ENCODE measurements at places on chromosomes 1 and 21. TPM values are rescaled to one million over a fixed set of nuclear protein-coding genes. Genes with fewer than 3 reads are reported as not detected.

GRCh38 chr1:230421481-230421880 lies 4.7 kb downstream of the PGBD5 start:
- no peak for DNase-seq

The LINGO4 gene
- not detected for total RNA-seq

DNA sequence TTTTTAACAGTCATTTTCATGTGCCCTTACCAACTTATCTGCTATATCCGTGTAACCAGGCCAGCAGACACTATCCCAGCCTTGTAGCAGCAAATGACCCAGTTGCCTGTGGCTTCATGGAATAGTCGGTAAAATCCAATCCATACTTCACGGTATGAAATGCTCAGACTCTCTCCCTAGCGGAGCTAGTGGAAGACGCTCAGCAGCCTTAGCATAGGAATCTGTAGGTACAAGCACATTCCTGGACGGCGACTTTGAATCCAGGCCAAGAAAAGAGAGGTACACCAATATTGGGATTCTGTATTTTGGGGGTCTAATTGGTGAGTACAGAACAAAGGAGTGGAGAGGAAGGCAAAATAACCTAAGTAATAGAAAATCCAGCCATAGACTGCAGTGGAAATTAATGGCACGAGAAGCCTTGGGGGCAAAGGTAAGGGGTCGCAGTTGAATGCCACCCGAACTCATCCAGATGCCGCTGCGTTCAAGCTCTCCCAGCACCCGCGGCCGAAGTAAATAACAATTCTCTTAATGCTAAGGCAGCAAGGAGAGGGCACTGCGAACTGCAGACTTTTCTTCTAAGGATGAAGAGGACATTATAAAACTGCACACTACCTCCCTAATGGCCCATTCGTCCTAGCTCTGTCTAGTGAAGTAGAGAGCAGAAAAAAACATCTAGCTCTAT lies 17.7 kb upstream of the TBX15 start:
- no peak for DNase-seq

DNA sequence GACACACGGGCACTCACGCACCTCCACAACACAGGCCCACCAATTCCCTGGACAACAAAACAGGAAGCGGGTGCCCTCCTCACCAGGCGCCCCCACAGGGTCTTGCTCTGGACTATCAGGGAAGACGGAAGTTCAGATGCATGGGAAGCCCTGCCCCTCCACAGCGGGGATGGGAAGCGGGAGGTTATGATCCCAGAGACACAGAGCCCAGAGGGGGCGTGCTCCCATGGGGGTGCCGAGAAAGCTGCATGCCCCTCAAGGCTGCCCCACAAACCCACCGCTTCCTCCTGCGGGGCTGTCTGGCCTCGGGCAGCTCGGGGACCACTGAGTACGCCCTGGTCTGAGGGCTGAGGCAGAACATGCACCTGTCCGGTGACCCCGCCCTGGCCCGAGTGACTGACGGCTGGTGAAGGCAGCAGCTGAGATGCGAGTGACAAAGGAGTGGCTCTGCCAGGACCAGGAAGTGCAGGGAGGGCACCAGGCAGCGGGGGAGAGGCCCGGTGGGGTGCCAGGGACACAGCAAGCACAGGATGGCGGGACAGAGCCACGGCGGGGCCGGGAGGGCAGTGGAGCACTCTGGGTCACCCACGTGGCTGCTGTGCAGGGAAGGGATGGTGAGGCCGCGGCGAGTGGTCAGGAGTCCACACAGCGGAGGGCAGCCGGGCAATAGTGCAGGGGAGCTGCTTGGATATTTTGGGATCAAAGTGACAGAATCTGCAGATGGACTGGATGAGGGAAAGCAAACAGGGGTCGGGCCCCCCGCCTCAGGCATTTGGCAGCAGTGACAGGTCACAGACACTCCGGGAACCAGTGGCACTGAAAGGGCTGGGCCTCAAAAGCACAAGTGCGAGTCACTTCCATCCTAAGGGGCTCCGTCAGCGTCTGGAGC lies 18.6 kb downstream of the NADK start:
- no peak for DNase-seq

The SELP gene
- not detected for total RNA-seq

DNA sequence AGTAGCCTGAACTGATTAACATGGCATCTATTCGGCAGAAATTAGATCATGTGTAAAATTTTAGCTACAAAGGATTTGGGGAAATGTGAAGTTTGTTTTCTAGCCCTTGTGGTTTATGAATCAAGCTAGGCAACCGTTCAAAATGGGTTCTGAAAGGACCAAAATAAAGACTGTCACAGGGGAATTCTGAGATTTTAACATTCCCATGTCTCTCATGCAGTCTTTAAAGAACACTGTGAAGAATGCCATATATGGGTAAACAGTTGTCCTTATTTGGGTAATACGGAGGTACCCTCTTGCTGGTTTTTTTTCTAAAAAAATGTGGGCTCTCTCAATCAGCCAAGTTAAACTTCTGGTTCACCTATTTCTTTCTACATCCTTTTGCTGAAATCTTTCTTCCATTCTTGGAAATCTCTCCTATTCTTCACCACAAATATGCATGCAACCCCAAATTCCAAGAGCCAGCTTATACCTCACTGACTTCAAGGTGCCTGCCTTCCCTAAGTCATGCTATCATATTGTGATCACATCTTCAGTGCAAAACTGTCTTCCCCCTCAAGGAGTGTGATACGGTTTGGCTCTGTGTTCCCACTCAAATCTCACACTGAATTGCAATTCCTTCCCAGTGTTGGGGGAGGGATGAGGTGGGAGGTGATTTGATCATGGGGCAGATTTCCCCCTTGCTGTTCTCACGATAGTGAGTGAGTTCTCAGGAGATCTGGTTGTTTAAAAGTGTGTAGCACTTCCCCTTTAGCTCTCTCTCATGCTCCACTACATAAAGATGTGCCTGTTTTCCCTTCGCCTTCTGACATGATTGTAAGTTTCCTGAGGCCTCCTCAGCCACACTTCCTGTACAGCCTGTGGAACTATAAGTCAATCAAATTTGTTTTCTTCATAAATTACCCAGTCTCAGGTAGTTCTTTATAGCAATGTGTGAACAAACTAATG lies 308.7 kb downstream of the TTLL7 start:
- DNase-seq, result no peak

DNA sequence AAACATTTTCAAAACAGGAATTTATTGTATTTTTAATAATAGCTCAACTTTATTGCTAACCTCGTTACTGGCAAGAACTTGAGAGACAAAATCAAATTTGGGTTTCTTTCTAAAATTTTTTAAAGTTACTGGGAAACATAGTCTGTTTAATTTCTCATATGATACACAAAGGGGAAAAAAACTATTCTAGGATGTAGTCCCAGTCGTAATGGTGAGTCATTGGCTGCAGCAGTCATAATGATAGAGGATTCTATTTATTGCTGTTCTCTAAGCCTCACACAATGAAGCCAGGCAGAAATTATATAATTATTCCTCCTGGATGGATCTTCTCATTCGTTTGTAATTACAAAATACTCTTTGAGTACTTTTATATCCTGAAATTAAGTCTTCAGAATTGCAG lies 326.5 kb upstream of the SGIP1 start:
- peak; percentile 89 for DNase-seq

- no peak for DNase-seq
These were observed 918 bp upstream of the RASAL2 start for GRCh38 chr1:178092878-178093493.

The CAMK1G gene
- total RNA-seq, result 0.11 TPM

DNA sequence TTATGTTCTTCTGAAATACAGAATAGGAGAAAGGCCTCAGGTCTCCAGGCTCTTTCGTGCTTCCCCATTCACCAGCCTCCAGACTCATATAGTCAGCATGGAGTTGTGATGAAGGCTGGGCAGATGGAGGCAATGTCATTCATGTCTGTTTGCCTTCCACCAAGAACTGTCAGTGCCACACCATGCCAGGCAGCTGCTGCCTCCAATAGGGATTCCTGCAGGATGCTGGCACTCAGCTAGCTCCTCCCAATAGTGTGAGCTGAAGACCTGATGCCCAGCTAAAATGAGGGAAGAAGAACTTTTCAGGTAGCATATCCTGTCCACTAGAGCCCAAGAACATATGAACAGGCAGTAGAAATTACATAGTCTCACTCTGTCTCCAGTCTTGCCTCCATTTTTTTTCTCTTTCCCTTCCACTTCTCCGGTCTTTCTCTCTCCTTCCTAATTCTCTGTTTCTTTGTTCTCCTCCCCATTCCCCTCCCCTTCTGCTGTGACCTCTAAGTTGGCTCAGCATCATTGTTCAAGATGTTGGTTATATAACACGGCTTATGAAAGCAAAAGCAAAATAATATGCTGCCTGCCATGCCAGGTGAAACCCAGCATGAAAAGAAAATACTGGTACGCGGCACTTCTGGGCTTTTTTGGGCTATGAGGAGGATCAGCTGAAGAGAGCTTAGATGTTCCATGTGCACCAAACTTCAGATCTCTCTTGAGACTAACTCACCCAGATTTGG lies 17.3 kb downstream of the GLUL start:
- no peak for DNase-seq

DNA sequence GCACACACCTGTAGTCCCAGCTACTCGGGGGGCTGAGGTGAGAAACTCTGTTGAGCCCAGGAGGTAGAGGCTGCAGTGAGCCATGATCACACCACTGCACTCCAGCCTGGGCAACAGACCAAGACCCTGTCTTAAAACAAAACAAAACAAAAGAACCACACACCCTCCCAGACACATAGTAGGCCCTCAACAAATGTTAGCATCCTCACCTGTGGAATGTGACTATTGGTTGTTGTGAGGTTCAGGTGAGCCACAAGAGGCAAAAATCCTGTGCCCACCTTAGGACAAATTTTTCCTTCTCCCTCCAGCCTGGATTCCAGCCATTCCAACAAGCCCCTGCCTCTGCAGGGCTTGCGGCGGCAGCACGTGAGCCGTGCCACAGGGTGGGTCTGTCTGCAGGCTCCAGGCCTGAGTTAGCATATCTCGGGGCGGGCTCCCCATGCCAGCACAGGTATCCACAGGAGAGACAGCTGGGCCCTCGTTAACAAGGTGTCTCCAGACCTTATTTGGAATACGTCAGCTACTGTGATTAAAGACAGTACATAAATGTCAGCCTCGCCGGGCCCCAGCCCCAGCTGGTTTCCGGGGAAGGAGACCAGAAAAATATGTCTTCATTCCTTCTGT lies 17.4 kb downstream of the C1QB start:
- no peak for DNase-seq

DNA sequence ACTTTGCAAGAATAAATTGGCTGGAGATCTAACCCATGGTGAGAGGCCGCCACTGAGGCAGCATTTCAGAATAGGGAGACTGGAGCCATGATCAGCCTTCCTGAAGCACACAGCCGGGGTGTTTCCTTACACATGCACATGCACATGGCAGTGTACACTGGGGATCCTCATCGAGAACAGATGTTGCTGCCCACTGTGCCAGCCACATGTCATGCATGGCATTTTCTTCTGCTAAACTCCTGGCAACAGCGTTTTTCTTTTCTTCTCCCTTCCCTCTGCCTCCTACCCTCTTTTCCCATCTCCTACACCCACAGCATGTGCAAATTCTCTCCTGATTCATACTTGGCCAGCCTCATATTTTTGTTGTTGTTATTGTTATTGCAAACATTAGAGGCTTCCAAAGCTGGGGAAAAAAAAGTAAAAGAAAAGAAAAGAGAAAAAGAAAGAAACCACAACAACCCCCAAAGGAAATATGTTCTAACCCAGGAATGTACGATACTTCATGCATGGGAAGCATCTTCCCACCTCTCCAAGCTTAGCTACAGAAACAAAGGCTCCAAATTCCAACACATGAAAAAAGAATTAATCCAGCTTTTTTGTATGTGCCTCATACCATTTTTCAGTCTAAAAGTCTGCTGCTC lies 344.0 kb downstream of the ASTN1 start:
- peak; percentile 57 for DNase-seq

DNA sequence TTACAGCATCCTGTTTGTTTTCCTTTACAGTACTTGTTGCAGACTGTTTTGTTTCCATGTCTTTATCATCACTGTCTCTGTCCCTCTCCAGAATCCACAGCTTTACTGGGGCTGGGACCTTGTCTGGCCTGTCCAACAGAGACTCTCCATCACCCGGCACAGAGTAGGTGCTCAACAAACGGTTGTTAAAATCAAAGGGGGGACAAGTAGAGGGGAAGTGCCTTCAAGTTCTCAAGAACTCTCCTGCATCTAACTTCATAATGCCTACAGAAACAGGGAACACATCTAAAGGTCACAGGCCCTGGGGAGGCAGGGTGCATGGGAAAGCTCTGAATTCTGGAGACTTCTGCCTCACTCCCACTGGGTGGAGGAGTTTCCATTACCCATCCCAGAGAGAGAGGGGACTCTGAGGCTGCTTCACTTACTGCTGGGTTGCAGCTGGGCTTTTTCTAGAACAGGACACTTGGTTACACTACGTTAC lies 2.3 kb upstream of the ECE1 start:
- no peak for DNase-seq

The PYHIN1 gene
- not detected for total RNA-seq

DNA sequence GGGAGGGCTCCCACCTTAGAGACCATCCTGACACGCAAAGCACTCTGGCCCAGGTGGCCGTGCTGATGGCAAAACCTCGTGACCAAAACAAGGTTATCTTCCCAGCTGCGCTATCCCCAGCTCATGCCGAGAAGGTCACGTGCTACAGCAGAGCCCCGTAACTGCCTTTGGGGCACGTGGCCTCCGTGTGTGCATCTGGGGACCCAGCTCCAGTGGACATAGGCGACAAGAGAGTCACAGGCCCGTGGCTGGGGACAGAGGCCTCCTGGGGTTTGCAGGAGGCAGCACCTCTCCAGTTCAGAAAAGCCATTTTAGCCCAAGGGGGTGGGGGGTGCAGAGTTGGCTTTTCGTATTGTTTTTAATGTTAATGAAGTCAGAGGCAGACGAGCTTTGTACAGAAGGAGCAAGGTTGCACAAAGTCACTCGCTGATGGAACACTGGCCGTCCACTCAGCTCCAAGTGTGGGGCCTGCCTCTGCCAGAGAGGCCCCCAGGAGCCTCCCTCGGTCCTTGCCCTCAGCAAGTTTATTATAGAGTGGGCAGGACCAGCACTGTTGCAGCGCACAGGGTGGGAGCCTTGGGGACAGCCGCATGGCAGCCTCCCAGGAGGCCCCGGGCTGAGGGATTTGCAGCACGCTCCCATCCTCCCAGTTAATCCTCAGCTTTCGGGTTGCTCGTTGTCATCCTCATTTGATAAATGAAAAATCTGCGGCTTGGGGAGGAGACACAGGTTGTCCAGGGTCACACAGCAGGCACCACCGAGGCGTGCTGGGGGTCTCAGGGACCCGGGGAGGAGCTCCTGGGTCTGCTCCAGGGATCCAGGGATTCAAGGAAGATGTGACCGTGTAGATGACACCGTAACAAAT lies 8.0 kb upstream of the PDE9A start:
- DNase-seq, result no peak

DNA sequence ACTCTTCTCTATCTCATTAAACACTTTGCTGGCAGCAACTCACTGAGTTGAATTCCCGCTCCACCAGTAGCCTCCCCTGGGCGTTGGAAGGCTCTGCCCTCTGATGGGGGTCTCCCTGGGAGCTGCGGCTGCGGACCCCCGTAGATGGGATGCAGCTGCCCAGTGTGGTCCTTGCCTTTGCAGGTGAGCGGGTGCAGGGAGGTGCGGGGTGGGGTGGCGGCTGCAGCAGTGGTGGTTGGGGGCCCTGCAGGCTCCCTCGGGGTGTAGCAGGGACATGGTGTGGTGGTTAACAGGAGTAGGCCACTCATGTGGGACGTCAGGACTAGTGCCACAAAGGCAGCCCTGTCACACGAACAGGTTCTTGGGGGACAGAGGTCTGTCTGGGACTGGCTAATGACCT lies 42.0 kb downstream of the GALNT2 start:
- no peak for DNase-seq
